Fibroblast of skin of scalp (primary cell): ENCODE measurements at places on chromosomes 6 and 20.

DNA sequence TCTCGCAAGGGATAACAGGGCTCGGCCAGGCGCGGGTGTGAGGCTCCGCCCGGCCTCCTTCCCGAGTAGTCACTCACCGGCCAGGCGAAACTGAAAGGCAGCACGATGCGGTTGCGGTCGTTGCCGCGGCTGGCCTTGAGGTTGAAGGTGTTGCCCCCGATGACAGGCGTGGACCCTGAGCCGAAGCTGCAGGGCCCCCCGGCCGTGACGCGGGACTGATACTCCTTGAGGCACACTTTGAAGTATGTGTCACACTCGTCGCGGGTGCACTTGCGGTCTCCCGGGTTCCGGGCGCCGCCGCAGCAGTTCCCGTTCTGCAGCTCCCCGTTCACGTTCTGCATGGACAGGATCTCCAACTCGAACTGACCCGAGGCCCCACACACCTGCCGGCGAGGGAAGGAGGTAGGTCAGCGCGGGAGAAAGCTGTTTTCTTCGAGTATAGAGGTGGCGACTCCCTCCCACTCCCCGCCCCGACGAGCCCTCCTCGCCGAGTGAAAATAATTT lies 1.1 kb downstream of the JAG1 start:
- DNase-seq, result no peak

DNA sequence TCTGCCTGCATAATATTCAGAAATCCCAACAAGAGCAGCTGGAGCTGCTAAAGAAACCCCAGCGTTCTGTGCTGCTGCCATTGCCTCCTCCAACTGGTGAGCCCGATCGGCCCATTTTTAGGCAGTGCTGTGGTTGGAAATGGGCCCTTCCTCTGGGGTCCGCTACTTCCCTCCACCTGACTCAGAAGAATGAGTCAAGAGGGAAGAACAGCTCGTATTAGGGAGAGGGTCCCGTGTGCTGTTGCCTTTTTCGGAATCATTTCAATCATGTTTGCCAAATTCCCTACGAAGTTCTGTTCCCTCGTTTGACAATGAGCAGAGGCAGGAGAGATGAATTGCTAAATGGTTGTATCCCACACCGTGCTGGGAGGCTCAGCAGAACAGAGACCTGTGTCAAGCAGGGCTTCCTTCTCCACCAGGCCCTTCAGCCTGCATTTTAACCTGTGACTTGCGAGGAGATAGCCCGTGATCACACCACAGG lies 38.4 kb downstream of the THBS2 start:
- DNase-seq, result no peak

GRCh38 chr6:116145803-116146675 lies 20.1 kb upstream of the COL10A1 start:
- no peak for DNase-seq

DNA sequence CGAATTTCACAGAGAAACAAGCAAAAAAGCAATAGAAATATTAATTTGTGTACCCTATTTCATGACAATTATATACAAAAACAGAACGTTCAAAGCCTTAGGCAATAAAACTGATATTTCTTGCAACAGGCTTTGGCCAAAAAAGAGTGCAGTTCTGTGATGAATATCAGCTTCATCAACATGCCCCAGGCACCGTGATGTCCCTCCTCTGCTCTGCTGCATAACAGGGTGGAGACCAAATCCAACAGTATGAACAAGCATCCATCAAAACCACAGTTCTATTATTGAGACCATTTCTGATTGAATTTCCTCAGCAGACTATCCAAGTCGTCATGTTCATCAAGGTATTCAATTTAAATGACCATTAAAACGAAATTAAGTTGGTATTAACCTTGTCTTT lies 722.6 kb upstream of the NRSN1 start:
- no peak for DNase-seq

GRCh38 chr6:70119218-70119835 lies 183.6 kb downstream of the COL9A1 start:
- no peak for DNase-seq

GRCh38 chr20:59184880-59185447 lies 21.3 kb downstream of the ZNF831 start:
- peak; percentile 5 for DNase-seq

DNA sequence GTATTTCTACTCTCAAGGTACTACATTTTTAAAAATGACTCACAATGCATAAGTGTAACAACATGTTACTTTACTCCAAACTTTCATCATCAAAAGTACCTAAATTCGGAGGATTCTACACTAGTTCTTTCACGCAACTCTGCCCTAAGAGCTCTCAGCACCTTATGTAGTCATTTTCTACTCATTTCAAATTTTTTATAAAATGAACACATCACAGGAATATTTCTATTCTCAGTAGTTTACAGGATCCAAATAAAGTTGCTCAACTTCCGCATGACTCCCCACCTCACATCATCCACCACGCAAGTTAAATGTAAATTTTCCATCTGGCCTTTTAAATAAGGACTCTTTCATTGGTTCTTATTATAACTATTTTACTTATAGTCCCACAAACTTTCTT lies 344.9 kb upstream of the MANEA start:
- DNase-seq, result no peak
